ENCODE measurements at places on chromosomes 2 and 18.

DNA sequence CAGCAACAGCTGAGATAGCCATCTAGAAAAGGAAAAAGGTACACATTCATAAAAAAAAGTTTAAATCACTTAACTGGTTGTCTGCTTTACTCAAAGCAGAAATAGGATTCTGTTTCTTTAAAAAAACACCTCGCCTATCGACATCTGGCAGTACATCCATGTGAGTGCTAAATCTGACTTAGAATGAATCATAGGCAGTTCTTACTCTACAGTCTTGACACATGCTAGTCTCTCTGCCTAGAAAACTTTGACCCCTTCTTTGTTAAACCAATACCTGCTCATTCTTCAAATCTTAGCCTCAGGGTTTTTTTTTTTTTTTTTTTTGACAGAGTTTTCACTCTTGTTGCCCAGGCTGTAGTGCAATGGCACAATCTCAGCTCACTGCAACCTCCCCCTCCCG is 37.1 kb upstream of the GPR75 start:
- peak; percentile 9 for DNase-seq

DNA sequence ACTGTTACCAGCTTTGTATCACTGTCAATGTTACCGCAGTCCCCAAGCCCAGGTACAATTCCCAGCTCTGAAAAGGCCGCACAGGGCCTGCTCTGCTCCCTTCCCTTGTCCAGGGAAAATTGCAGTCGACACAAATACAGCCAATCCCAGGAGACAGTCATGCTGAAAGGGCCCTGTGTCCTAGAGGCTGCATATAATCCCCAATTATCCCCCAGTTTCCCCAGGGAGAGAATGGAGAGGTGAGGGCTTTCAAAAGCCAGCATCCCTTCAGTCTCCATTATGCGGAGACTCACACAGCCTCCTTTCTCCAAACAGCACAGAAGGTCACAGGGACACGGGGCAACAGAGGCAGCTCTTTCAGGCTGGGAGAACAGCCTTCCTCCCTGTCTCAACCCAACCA is 17.1 kb upstream of the CTIF start:
- DNase-seq = no peak

- no peak for DNase-seq
Measured at GRCh38 chr2:215418064-215418963, 17.6 kb downstream of the FN1 start.

- no peak for DNase-seq
Measured at GRCh38 chr18:32714571-32715148, 58.2 kb downstream of the KLHL14 start.

DNA sequence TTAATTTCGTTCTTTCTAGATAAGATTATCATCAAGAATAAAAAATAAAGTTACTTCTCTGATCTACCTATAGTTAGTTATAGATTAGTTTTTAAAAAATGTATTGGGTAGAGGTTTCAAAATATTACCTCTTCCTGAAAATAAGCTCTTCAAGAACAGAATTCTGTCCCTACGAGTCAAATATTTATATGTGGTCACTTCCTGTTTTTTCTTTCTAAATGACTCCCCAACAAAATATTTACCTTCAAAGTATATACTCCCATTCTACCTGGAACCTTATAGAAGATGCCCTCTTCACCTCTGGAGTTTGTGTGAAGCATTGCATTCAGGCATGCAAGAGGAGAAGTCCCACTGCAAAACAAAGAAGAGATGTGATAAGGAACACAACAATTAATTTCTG is 72.3 kb downstream of the ASXL2 start:
- DNase-seq = no peak

DNA sequence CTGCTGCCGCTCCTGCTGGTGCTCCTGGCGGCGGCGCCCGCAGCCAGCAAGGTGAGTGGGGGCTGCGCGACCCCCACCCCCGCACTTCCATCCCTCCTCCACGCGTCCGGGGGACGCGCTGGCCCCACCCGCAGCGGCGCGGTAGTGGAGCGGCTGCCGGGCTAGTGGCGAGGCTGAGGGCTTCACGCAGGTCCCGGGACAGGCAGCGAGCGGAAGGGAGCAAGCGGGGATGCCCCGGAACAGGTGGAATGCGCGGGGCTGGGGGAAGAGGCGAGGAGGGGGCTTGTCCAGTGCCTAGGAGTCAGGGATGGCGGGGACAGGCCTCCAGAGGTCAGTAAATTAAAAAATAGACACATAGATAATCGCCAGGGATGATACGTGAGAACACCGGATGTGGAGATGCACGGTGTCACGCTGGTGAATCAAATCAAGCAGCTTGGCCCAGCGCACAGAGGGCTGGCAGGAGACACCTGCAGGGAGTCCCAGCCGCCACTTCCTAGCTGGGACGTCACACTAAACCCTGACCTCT is 403 bp downstream of the COL4A3 start:
- no peak for DNase-seq

DNA sequence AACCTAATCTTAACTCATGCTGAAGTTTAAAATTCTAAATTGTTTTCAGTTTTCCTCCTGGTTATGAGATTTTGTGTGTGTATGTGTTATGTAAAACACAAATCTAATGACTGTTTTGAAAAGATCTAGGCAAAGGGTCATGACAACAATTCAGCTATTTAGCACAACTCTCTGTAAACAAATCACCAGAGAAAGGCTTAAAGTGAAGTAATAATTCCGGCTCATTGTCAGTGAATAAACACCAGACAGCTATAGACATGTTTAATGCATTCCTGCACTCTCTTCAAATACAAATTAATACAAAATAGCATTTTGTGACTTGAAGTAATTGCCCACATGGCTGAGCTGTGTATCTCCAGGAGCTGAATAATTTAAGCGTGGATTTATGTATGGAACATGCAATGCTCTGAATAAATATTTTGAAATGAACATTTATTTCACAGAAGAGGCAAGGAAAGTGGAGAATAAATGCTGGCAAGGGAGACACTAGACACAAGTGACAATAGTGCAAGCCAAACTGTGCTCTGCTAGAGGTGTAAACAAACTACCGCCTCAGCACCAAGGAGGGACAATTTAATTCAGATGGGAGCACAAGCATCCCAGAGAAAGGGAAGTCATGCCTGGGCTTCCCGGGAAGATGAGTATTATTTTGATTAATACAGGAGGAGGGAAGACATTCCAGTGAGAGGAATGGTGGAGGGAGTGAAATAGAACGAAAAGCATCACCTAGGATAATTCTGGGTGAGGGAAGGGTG is 133.6 kb upstream of the XPO1 start:
- no peak for DNase-seq

DNA sequence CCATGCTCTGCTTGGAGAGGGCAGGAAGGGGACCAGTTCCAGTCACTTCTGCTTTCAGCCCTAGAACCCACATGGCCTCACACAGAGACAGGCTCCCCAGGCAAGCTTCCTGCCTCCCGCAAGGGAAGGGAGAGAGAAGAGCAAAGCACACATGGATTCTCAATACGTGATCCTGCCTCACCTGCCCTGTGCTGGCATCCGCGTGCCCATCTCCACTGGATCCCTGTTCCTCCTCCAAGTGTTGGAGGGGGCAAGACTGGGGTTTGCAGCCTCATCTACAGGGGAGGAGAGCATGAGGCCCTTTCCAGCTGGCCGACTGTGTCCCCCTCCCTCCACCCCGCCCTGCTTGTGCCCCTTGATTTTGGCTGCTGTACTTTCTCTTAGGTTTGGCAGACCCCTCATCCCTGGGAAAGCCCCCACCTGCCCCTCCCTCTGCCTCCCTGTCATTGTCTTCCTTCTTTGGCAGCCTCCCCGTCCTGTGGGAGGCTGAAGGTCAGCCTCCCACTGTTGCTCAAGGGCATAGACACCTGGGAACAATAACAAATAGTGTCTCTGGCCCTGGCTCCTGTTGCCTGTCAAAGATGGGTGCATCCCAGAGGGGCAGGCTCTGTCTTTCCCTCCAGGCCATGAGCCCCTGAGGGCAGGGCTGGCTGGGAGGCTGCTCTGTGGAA is 22.7 kb downstream of the KCNF1 start:
- DNase-seq = no peak

DNA sequence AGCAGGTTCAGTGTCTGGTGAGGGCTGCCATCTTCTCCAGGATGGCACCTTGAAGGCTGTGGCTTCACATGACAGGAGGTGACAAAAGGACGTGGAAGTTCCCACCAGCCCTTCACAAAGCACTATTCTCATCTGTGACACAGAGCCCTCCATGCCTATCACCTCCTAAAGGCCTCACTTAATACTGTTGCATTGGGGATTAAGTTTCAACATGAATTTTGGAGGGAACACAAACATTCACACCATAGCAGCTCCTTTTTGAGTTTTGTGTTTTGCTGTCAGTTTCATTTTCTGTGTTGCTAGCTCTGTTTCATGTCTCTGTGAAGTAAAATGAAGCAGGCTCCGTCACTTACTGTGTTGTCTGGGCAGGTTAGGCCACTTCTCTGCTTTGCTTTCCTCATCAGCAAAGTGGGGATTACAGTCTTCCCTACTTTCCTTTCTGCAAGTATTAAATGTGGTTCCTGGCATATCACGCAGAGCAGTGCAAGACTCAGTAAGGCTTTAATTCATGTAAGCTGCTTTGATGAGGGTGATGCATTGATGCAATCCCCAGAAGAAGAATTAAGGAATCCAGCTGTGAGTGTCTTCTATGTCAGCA is 31.6 kb downstream of the LIMS1 start:
- DNase-seq = no peak

DNA sequence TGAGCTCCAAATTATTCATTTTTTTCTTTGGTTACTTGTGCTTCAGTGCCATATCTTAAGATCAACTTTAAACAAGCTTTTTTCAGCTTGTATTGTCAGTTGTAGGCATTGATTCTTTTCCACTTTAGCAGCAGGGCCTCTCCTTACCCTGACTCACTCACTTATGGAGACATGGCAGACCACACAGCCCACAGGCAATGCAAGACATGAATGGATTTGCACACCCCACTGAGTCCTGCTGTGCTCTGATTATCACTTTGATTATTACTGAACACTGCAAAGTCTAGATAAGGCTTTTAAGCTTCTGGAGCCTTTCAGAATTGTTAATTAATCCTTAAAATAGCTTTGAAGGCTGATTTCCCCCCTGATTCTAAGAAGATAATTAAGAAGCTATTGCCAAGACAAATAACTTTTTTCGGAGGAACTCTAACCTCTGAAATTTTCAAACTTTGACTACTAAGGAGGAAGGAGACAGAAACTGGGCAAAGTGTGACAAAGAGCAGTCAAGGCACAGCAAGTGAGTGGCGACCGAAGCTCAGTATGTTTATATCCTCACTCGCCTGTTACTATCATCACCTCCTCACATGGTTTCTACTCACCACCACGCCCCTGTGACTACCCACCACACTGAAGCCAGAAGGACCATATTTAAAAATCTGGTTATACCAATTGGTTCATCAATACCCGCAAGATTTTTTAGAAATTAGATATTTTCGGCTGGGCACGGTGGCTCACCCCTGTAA is 43.3 kb downstream of the CACNB4 start:
- DNase-seq = no peak

DNA sequence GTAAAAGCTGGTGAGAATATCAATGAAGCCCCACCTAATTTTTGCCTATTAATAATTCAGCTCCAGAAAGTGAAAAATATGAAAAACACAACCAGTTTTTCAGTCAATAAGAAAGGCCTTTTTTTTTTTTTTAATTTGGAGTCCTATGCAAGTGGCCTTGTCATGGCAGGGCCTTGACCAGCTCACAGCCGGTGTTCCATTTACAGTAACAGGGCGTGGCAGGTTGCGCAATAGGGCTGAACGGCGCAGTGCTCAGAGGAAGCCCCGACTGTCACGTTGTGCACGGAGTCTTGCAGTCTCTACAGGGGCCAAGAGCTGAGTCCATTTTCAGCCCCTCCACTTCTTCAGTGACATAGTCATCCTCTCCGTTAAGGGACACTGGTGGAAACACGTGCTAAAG is 184.1 kb upstream of the FN1 start:
- no peak for DNase-seq

GRCh38 chr18:33184175-33184574 is 256.3 kb downstream of the CCDC178 start:
- DNase-seq = no peak

DNA sequence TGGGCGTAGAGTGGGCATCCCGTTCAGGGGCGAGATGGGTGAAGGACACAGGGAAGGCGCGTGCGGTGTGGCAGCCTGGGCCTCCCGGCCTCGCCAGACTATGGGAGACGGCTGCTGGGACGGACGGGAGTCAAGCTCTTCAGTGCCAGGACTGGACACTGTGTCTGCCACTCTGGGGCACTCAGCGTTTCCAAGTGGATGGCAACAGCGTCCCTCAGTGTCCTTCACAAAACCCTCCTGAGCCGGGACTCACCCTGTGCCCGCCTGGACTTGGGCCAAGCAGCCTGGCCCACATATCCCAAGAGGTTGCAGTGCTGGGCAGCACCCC is 16.3 kb upstream of the BOK start:
- DNase-seq = no peak

DNA sequence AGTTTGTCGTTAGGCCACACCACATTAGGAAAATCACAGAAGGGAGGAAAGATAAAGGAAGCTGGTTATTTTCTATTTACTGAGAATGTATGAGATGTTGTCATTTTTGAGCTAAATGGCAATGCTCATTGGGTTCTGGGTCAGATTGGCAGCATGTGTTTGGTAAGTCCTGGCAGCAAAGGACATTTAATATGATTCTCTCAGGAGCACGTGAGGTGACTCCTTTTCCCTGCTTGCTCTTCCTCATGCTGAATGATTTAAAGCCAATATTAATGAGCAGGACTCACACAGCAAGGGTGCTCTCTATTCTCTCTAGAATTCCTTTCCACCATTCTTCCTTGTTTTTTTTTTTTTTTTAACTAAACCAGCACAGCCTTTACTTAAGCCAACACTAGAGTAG is 298.2 kb downstream of the XIRP2 start:
- no peak for DNase-seq

GRCh38 chr2:75787532-75788132 is 76.9 kb upstream of the GCFC2 start:
- DNase-seq = peak; percentile 3

- no peak for DNase-seq
Measured at GRCh38 chr2:105598829-105599698, 145.6 kb upstream of the NCK2 start.

DNA sequence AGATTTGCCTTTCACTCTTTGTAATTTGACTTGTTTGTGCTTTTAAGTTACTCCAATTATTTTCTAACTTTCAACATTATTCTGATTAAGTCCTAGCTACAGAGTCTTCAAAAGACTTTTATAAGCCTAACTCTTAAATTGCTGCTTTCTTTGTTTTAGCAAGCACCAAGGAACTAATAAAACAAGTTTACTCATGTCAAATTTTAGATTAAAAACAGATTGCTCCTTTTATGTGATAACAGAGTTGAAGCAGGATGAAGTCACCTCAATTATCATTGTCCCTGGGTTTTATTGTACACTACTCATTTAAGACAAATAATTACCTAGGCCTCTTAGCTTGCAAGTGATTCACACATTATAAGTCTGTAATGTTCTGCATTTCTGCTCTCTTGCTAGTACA is 678.4 kb downstream of the ERBB4 start:
- DNase-seq = no peak

DNA sequence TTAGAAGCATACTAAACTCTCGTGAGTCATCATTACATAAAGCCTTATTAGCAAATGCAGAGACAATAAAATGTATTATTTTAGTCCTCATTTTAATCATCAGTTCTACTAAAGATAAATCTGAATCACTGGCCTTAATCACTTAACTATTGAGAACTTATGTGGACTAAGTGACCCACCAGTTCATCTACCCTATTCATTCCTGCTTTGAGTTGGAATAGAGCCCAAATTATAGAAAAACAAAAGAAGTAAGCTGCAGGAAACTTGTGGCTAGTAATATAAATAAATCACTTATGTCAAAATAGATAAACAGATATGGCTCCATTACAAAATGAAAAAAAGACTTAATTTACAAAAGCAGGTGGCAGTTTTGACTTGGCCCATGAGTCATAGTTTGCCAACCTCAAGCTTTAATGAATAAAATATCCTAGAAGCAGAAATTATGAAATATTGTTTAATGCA is 851.8 kb upstream of the CRIM1 start:
- DNase-seq = no peak
